Stimulated activated CD4-positive, alpha-beta T cell treated with anti-CD3 and anti-CD28 coated beads, Interleukin-2, amount 100 ng/mL, for 24 hours (primary cell): ENCODE measurements at places on chromosomes 4 and X.

GRCh38 chrX:69844636-69845035, 205.1 kb downstream of the AWAT2 start:
- DNase-seq, result no peak

DNA sequence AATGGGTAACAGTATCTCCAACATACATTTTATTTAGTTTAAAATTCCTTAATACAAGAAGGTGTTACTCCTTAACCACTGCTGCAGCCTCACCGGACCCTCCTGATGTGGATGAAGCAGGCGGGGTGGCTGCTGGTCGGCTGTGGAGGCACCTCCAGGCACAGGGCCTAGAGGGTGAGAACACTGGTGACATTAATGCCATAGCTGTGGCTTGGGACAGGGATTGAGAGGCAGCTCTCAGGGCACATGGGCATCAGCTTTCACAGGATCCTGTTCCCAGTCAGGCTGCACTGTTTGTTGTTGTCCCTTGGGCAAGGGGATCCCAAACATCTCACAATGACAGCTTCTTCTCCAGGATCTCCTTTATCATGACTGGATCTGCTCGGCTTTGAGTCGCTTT, 90.0 kb downstream of the GATB start:
- no peak for DNase-seq

DNA sequence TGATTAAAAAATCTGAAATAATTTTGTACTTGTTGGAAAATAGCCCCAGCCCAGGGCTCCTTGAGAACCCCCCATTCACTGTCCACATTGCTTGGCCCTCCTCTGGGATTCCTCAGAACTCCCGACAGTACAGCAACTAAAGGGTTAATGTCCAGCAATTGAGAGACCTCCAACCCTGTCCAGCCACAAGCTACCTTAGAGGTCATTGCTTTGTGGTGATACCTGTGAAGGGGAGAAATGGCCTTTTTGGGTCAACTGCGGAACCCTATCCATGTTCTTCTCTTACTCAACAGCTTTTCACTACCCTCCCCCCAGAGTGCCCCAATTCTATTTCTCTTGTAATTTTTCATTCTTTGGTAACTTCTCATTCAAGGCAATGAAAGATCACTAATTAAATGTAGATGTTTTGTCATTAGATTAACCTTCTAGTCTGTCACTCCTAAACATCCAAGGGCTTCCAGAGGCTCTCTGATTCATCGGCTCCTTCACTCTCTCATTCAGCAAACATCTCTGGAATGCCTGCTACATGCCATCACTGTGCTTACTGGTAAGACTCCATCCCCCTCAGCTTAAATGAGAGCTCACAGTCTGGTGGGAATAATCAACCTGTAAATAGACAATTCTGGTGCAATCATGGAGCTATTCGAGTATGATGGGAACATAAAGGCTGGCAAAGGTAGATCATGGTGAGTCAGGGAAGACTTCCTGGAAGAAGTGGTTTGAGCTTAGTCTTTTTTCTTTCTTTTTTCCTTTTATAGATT, 241.4 kb upstream of the PGRMC2 start:
- no peak for DNase-seq

DNA sequence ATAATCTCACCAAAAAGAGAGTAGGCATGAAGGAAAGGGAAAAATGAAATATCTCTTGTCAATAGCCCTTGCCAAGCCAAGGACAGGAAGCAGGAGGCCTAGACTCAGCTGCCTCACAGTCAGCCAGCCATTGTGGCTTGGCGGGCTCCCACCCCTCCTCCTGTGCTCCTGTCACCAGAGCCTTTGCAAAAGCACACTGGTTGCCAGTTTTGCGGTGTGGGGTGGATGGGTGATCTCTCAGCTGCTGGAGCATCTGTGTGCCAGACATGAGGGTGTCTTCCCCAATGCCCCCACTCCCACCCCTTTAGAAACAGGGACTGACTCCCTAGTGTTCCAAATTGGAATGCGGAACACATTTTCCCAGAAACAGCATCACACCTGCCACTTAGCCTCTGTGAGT, 26.1 kb downstream of the ARHGEF6 start:
- DNase-seq, result no peak

DNA sequence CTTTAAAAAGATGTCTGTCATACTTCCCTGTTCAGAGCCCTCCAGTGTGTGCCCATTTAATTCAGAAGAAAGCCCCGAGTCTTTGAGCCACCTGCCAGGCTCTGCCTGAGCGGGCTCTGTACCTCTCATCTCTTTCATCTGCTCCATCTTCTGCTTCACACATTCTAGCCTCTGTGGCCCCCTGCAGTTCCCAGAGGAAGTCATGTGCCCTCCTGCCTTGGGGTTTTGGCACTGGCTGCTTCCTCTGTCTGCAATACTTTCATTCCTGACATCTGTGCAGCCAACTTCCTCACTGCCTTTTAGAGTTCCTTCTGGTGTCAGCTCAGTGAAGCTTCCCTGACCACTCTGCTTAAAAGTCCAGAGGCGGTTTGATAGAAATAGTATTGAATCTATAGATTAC, 6.2 kb upstream of the STK32B start:
- no peak for DNase-seq

DNA sequence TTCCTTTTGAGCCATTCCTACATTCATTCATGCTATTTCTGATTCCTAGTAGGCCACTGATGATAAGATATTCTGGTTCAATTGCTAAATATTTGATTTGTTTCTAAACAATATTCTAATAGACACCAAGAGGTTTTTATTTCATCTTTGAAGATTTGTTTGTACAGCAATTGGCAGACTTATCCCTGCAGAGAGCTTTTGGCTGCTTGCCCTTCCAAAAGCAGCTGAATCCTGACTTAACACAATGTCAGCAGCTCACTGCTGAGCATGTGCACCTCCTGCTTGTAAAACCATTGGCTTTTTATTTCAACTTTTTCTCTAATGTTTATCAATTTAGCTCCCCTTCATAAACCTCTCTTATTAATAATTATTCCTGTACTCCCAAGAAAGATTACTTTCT, 45.3 kb downstream of the MMRN1 start:
- DNase-seq, result no peak

- no peak for DNase-seq
Observed at GRCh38 chr4:37510626-37511025, 175.6 kb downstream of the RELL1 start.

GRCh38 chr4:7206385-7206784, 14.0 kb downstream of the SORCS2 start:
- DNase-seq, result no peak

GRCh38 chr4:1574601-1575417, 109.3 kb downstream of the FAM53A start:
- no peak for DNase-seq
